Sciatic nerve (tissue), 2 donors: ENCODE measurements at places on chromosomes 2 and 18.
A peak's percentile ranks its signal among the peaks of the same experiment; 100 is the strongest.

DNA sequence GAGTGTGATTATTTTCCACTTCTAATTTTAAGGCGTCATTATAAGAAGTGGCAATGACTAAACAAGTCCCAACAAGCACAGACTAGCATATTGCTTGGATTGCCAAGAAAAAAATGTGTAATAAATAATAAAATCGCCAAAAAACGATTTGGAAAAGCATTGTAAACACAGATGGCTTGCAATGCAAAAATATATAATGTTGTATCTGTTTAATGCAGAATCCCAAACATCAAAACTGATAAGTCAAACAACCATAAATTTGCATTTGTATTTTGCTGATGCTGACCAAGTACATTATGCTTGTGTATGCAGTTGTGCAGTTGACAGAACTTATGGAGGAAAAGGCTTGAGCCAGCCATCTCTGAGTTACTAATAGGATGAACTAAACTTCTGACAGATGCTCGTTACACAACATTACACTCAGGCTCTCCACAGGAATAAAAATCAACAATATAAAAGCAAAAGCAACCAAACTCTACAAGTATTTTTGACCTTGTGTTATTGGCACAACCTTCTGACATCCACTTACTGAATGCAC lies 68.1 kb downstream of the DNER start:
- DNase-seq = no peak

GRCh38 chr2:48941908-48942307 lies 186.4 kb upstream of the LHCGR start:
- no peak for DNase-seq

DNA sequence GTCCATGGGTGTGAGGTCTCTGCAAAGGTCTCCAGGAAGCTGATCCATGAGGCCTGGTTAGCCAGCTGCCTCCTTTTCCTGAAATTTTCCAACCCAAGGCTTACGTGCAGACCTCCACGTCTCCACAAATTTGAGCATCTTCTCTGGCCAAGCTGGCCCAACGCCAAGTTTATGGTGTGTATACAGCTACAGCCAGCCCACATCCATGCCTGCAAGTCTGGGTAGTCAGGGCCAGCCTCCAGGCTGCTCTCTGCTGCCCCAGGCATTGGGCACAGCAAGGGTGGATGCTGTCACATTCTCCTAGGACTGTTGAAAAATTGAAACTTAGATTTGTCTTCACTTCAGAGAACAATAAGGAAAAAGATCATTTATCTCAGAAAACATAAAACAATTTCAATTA lies 525.5 kb upstream of the CHAC2 start:
- DNase-seq = no peak

DNA sequence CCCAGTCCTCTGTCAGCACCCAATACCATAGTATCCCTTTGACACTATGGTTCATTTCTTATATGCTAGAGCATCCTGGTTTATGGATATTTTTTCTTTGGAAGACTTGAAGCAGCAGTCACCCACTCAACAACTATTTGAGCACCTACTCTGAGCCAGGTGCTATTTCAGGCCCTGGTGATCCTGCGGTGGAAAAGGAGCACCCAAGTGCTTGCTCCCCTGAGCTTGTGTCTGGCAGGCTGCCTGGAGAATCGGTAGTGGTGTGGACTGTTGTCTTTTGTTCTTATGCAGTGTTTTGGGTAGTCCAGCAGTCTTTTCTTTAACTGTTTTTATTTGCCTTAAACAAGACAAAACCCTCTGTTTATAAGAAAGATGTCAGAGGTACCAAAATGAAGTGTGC lies 28.9 kb downstream of the NCK2 start:
- no peak for DNase-seq

- DNase-seq = no peak
Observed at GRCh38 chr18:39299152-39299551, 1733.6 kb upstream of the CELF4 start.

- no peak for DNase-seq
Observed at GRCh38 chr2:42933824-42934254, 141.5 kb upstream of the HAAO start.

GRCh38 chr2:5121121-5121520 lies 571.1 kb upstream of the SOX11 start:
- DNase-seq = no peak

DNA sequence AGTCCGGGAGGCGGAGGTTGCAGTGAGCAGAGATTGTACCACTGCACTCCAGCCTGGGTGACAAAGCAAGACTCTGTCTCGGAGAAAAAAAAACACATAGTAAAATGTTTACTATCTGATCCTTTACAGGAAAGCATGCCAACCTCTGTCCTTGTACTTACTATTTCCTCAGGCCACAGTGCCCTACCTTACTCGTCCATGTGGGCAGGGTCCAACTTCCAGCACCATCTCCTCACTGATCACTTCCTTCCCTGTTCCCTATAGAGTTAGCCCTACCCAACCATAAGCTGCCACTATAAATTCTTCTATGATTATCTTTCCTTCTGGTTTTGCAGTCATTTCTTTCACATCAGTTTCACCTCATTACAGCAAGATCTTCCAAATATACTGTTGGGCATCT lies 136.2 kb downstream of the MYO5B start:
- no peak for DNase-seq

DNA sequence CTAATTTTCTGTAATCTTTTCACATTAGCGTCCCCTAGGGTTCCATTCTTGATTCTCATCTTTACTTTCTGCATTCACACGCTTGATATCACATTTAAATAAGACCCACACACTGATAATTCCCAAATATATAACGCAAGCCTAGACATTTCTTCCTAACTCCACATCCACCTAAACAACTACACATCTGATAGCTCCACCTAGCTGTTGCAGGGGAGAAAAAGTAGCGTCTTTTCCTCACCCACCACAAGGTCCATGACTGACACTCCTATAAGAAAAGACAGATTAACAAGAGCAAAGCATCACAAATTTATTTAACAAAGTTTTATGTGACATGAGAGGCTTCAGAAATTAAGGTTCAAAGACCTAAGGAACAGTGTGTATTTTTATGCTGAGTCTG lies 862.2 kb upstream of the DDX18 start:
- DNase-seq = no peak

DNA sequence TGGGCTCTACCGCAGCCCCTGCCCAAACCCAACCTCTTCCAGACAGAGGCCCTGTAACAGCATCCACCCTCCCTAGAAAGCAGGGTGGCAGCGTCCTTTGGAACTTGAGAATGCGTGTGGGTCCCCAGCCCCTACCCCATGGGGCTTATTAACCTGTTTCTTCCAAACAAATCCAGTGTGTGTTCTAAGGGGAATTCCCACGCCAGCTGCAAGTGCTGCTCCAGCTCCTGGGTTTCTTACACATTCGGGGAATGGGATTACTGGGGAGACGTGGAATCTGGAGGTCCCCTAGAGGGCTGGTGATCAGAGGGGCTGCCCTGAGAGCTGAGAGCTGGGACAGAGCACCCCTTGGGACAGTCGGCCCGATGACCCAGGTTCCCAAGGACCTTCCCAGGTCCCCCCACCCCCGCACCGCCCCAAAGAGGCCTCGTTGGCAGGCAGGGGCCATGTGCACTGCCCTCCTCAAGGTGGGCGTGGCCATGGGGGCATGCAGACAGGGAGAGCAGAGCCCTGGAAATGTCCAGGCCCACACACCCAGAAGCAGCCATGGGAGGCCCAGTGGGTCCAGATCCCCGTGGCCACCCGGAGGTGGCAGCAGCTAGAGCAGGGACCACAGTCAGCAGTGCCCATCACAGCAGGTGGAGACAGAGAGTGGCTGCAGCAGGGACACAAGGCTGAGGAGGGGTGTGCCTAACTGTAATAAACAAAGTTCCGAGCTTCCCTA lies 18.8 kb upstream of the TEX44 start:
- no peak for DNase-seq

DNA sequence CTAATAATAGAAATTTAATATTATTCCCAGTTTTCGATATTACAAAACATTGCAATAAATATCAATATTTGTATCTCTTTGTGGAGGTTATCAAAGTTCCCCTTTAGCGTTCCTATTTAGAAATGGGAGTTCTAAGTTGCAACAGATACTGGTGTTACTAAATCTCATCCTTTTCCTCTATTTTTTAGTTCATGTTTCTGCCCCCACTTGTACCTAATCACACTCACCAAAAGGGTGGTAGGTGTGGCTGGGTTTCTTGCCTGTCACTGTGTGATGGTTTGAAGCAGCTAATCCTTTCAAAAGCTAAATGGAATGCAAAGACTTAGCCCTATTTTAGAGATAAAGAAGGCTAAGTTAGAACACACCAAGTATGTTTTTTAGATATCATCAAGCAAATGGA lies 997.9 kb downstream of the TSN start:
- DNase-seq = no peak

- DNase-seq = no peak
Observed at GRCh38 chr2:83282043-83282795, 1176.9 kb downstream of the SUCLG1 start.

- DNase-seq = no peak
Observed at GRCh38 chr2:10079870-10080535, at the start of gene CYS1. CYS1 (minus strand) TSS chr2:10080411; CDS start chr2:10080223, 188 bp downstream.

GRCh38 chr2:168519534-168520308 lies 63.6 kb downstream of the CERS6 start:
- no peak for DNase-seq

GRCh38 chr18:22551536-22552151 lies 133.9 kb upstream of the CTAGE1 start:
- DNase-seq = no peak

DNA sequence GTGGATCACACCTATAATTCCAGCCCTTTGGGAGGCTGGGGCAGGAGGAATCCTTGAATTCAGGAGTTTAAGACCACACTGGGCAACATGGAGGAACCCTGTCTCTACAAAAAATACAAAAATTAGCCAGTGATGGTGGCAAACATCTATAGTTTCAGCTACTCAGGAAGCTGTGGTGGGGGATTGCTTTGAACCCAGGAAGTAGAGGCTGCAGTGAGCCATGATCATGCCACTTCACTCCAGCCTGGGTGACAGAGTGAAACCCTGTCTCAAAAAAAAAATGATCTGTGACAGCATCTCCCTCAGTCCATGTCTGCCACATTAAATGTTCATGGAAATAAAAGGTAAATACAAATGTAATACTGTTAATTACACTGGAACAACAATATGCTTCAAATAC lies 121.4 kb upstream of the COL5A2 start:
- DNase-seq = no peak

GRCh38 chr2:162430323-162430722 lies 86.4 kb downstream of the GCA start:
- no peak for DNase-seq

GRCh38 chr2:190343089-190343535 lies 277 bp upstream of the INPP1 start:
- no peak for DNase-seq

GRCh38 chr18:46793565-46793964 lies 36.7 kb upstream of the ST8SIA5 start:
- DNase-seq = no peak

- DNase-seq = no peak
Observed at GRCh38 chr2:26764906-26765305, 822 bp downstream of the SLC35F6 start.

DNA sequence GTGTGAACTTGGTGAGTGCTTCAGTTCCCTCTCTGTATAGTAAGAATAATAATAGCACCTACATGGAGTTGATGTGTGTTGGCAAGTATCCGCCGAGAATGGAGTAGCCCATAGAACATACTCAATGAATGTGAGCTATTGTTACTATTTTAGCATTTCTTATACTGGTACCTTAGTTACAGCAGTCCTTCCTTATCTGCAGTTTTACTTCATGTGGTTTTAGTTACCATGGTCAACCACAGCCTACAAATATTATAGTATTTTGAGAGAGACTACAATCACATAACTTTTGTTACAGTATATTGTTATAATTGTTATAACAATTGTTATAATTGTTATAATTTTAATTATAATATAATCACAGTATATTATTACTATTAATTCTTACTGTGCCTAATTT lies 152.5 kb upstream of the RASGRP3 start:
- no peak for DNase-seq

DNA sequence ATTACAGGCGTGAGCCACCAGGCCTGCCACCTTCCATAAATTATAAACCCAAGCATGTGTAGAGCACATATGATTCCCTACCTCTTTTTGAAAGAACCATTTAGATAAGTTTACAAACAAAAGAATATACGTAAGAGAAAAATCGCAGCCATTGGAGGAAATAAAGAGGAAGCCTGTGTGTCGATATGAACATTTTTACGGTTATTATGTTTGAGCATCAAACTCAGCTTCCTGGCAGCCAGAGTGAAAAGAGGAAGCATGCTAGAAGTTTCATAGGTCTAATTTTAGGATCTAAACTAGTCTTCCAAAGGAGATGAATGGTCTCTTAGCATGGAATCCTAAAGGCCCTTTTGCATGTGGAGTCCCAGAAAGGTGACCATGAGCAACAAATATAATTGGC lies 104.3 kb downstream of the PLB1 start:
- no peak for DNase-seq

DNA sequence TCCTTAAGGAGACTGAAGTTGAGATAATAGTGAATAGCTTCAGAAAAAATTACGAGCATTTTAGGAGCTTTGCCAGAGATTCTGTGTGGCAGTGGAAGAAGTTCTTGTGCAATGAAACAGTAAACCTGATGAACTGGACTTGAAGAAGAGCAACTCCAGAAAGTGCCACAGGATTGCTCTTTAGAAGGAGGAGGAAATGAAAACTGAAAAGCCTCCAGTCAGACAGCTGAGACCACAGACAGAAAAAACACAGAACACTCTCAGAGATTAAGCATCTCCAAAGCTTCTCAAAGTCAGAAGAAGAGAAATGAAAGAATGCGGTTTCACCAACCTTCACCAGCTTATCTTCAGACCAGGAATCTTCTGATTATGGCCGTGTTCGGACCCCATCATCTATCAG lies 329.7 kb upstream of the CNTNAP5 start:
- no peak for DNase-seq

- DNase-seq = peak; percentile 81
Observed at GRCh38 chr2:98444436-98445176, at the start of gene INPP4A. INPP4A (plus strand) TSS chr2:98444858; CDS start chr2:98520049, 75,191 bp downstream.

DNA sequence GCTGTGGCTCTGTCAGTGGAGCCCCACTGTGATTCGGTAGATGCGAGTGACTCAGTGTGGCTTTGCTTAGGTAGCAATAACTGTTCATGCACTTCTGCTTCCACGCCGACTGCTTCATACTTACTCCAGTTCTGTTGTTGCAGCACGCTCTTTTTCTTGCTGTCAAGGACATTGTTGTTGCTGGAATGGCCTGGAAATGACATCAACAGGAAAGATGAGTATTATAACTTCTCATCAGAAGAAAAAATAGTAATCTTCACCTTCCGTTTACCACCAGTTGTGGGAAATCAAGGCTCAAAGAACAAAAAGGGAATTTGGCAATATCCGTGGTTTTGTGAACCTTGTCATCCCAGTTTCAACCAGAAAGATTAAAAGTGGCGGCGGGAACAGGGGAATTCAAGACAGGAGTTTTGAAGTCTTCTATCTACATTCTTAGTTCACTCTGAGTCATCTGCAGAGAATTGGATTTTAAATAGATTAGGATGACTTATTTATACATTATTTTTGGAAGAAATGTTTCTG lies 8.3 kb downstream of the TM4SF20 start:
- no peak for DNase-seq
